LNCaP clone FGC (cell line): ENCODE measurements at places on chromosomes 6 and 20.
A peak's percentile ranks its signal among the peaks of the same experiment; 100 is the strongest.

DNA sequence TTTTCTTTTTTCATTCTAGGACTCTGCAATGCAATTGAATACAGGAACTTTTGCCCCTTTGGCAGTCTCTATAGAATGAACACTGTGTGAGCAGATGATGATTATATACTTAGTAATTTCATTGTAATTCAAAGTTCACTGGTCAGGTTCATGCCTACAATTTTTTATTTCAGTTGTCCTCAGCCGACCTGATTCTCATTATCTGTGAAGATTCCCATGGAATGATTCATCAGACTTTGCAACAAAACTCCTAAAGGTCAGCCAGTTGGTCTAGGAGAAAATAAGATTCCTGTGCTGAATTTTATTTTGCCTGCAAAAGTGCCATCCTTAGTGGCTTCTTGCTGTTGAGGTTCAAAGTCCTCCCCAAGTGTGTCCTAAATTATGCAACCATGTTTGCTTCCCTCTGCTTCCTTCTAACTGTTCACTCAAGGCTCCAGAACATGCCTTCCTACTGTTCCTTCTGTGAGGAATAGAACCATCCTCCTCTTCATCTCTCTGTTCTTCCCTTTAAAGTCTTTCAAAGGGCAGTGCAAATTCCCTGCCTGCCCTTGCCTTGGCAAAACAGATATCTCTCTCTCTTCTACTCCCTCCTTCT, 194.2 kb upstream of the CNR1 start:
- no peak for DNase-seq

DNA sequence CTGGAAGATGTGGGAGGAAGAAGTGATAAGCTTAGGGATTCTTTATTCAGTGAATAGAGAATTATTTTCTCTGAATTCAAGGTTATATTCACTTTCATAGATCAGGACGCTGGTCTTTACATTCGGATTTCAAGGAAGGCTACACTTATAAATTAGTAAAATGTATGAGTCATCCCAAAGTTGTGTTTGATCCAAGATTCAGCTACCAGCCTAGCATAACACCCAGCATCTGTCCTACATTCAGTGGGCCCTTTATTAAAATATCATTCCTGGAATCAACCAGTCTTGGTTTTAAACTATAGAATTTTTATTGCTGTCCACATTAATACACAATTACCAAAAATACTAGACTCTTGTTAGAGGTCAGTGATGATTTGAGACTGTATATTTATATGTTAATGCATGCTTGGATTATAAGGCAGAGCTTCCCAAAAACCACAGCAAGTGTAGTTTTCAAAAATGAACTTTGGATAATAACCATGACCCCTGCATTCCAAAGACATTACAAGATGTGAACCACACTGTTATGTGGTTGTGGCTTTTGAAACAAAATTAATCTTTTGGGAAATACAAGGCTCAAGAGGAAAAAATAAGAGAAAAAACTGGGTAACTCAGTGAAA, 210.7 kb upstream of the CNR1 start:
- DNase-seq: no peak

DNA sequence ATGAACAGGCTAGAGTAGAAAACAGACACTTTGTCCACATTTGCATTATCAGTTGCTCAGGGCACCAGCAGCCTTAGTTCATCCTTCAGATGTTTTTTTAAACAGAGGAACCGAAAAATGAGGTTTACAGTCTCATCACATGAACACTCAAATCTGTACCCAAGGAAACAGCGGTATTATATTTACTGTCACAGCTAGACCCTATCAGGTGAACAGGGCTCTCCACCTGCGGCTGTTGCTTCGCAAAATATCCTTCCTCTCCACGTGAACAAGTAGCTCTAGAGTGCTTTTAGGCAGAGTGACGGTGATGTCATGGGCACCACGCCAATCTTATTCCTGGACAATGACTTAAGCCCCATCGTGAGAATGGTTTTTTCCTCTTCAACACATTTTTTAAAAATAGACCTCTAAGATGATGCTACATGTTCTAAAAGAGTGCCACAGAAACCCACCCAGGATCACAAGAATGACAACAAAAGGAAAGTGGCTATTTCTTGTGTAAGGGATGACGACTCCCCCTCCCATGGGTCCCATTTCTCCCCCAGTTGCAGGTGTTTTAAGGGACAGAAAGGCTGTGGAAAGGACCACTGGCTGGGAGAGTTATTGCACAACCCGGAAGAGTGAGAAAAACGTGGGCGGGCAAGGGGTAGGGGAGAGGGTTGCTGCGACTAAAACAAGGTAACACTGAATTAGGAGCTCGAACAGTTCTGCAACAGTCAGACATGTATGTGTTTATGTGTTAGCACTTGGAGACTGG, 77.7 kb downstream of the EFHC1 start:
- DNase-seq: no peak

GRCh38 chr6:53873922-53874321, 79.1 kb downstream of the LRRC1 start:
- DNase-seq: no peak

- DNase-seq: no peak
Observed at GRCh38 chr6:155481215-155481614, 25.6 kb upstream of the NOX3 start.

DNA sequence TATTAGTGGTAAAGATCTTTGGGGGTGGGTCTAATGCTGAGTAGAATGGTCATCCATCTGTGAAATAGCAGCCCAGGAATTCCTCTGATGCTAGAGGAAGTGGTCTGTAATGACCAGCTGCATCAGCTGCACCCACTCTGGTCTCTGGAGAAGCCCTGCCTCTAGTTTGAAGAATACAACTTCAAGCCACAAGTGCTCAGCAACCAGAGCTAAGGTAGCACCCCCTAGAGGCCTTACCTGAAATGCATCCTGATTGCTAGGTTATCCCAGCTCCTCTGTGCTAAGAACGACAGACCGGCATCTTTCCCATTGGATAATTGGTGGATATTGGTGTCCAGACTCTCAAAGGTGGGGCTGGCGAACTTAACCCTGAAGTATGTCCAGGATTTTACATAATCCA, 58.2 kb downstream of the DNAH8 start:
- no peak for DNase-seq

- DNase-seq: peak; percentile 58
Observed at GRCh38 chr6:123962508-123962907, 158.8 kb downstream of the NKAIN2 start.

DNA sequence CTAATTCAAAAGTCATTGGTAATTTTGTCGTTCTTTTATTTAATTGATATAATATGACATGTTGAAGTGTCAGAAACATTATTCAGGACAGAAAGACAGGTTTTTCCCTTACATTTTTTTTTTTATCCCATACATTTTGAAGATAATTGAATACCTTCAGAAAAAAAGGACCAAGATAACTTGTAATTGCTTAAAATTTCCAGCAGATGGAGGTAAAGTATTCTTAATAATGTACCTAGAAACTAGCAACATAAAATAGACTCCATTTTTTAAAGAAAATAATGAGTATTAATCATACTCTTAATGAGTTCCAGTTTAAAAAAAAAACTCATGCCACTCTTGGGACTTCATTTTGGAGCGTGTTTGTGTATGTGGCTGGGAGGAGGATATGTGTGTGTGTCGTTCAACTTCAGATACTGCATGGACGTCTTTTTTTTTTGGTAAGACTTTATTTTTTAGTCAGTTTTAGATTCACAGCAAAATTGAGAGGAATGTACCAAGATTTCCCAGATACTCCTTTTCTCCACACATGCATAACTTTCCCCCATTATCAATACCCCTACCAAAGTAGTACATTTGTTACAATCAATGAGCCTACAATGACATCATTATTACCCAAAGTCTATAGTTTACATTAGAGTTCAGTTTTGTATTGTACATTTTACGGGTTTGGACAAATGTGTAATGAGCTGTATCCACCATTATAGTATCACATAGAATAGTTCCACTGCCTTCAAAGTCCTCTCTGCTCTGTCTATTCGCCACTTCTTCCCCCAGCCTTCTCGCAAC, 79.4 kb downstream of the ROS1 start:
- no peak for DNase-seq

DNA sequence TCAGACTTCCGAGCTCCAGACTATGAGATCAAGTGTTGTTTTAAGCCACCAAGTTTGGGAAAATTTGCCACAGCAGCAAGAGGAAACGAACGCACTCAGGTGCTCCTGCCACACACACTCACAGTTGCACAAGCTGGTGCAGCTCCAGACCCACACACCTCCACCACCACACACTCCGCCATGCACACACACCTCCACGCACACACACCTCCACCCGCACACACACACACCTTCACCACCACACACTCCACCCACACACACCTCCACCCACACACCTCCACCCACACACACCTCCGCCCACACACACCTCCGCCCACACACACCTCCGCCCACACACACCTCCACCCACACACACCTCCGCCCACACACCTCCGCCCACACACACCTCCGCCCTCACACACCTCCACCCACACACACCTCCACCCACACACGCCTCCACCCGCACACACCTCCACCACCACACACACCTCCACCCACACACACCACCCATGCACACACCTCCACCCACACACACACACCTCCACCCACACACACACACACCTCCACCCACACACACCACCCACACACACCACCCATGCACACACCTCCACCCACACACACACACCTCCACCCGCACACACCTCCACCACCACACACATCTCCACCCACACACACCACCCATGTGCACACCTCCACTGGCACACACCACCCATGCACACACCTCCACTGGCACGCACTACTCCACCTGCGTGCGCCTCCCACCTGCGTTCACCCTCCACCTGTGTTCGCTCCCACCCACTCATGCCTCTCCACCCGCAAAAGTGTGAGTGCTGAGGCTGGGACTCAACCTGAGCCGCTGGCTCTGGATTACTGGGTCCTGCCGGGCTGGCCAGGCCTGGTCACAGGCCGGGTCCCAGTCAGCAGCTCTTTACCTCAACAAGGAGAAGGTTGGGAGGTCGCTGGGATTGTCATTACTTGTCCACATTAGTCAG, 175.6 kb downstream of the BMP7 start:
- DNase-seq: no peak

DNA sequence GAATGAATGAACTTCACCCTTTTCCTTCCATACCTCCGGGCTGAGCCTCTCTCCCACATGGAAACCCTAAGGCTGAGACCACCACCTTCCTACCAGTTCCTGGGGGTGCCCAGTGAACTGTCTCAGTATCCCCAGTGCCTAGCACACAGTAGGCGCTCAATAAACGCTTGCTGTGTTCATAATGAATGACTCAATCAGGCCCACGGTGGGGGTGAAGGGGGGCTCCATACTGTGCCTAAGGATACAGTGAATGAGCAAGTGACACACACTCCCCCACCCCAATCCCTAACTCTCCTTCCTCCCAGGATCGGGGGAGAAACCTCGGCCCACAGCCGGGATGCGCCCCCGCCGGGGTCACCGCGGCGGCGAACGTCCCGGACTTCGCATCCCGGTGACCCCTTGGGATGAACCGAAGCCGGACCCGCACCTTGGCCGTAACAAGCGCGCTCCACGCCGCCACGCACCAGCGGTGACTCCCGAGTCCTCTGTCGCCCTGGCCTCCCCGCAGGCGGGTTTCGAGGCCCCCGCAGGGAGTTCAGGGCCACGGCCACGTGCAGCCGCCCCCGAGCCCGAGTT, 592 bp downstream of the KCNG1 start:
- no peak for DNase-seq

DNA sequence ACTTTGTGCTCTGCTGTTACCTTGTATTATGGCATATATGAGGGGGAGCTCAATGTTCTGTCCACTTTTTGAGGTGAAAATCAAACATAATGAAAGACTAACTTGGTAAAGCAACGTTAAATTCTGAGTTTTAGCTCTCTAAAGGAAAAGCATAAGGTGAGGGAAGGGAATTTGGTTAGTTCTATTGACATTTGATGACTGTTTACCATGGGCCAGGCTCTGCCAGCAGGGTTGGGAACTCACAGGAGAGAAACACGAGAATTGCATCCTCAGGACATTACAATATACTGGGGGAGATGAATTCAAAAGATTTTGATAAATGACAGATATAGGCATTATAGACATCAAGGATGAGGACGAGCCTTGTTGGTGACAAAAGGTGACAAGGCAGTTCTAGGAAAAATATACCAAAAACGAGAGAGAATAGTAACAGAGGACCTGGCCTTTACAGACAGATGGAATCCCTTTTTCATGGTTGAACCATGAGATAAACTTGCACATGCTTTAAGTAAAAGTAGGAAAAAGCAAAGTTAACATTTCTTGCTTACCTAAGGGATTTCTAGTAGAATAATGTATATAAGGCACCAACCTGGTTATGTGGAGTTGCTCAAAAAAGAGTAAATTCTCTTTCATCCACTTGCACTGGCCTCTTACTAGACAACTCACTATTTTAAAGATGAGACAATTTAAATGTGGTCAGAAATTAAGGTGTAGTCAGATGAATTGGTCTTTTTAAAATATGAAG, 191.4 kb downstream of the NKAIN2 start:
- DNase-seq: no peak

GRCh38 chr20:39602649-39603048, 640.5 kb downstream of the DHX35 start:
- DNase-seq: no peak

DNA sequence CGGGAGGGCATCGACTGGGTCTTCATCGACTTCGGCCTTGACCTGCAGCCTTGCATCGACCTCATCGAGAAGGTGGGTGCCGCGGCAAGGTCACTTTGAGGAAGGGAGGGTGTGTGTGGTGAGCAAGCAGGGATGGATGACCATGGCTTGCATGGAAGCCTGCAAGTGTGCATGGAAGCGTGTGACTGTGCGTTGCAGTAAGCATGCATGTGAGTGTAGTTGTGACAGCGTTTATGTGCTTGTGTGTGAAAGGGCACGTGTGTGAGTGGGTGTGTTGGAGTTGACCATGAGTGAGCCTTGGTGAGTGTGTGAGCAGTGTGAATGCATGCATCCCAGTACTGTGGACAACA, 32.5 kb downstream of the MYH7B start:
- no peak for DNase-seq

DNA sequence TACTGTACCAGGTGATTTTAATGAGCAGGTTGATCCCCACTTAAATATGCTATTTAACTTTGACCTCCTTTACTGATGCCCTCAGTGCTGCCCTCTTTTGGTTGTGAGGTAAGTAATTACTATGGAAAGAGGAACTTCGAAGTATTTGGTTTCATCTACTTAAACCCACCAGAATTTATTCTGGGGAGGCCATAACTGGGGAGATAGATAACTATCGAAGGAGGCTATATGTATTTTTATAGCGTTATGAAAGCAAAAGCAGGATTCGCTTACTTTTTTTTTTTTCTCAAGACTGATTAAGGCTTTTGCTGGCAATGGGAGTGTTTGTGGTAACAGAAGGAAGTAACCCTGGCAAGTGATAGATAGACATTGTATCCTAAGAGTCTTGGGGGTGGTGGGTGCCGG, 168.9 kb upstream of the CENPW start:
- no peak for DNase-seq

GRCh38 chr20:48295966-48296421, 510.7 kb upstream of the SULF2 start:
- DNase-seq: no peak
